ENCODE measurements at places on chromosomes 7 and 10.

DNA sequence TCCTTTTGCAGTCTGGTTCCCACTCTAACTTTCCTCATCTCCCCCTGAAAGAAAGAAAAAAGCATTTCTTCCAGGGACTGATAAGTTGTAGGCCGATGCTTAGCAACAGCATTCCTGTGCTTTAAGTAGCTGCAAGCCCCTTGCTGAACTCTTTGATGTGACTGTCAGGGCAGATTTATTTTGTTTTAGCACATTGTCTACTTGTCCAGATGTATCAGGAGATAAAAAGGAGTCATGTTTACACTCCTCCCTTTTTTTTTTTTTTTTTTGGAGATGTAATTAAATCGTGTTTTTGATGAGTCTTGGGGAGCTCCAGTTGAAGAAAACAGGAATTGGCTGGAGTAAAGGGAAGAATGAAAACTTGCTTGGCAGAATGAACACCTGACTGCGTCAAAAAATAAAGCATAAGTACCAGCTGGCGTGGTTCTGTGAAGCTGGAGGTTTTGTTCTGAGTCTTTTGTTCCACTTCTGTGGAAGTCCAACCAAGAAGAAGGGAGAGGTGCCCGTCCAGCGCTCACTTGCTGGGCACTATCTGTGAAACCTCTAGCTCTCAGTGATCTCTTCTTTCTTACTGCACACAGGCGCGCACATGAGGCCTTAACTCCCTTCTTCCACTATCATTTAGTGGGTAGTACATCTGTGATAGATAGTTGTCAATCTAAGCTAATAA lies 871.7 kb downstream of the LRMDA start:
- no peak for DNase-seq

GRCh38 chr10:29617880-29618340 lies 16.9 kb downstream of the SVIL start:
- no peak for DNase-seq

GRCh38 chr10:17066000-17066399 lies 63.6 kb downstream of the CUBN start:
- DNase-seq = no peak

DNA sequence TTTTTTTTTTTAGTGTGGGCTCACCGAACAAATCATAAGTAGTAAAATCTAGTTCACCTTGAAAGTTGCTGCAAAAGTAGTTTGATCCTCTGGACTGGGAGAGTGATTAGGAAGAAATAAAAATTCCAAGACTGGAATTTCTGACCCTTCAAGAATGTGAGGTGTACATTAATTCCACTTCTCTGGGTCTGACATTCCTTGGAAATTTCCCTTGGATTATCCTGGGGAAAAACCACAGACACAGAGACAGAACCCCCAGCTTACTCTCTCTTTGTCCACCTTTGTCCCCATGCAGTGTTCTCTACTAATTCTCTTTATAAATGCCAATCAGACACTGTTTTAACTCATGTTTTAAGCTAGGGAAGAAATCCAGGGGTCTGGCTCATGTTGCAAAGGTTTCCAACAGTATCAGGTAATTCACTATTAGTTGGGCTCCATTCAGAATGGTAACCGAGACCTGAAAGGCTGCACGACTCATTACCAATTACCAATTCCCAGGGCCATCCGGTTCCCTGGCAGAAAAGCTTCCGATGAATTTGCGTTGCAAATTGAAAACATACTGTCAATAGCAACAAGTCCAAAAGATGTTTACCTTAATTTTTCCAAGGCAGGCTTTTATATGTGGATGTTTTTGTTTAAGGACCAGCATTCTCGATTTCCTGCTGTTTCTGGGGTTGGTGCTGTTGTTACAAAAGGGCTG lies 86.3 kb downstream of the BAMBI start:
- no peak for DNase-seq

DNA sequence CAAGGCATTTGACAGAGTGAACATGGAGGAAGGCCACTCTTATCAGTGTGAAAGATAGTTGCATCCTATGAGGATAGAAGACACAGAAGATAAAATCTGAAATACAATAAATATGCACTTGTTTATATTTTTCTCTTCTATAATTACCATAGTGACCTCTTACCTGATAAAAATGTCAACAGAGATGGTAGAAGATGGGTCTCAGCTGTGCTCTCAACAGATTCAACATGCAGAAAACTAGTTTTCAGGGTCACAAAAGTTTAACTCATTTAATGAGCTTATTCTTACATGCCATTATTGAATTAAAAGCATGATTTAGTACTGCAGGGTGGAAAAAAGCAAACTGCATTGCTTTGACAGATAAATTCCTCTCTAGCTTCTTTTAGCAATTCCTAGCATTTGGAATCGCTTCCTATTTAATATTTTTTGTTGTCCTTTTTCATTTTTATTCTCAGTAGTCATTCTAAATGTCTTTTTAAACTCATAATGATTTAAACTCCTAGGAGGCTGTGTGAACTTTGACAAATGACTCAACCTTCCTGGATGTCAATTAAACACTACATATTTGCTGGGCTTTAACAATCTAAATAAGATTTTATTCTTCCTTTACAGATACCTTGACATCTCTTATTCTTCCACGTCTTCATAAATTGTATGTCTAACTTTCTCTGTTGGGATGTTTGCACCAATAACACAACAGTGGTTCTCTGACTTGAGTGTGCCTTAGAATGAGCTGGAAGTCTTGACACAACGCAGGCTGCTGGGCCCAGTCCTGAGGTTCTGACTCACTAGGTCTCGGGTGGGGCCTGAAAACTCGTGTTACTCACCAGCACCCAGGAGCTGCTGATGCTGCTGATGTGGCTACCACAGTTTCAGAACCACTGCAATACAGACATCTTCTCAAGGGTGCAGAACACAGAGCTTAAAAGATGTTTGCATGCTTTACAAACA lies 565.5 kb upstream of the IGFBP3 start:
- no peak for DNase-seq

DNA sequence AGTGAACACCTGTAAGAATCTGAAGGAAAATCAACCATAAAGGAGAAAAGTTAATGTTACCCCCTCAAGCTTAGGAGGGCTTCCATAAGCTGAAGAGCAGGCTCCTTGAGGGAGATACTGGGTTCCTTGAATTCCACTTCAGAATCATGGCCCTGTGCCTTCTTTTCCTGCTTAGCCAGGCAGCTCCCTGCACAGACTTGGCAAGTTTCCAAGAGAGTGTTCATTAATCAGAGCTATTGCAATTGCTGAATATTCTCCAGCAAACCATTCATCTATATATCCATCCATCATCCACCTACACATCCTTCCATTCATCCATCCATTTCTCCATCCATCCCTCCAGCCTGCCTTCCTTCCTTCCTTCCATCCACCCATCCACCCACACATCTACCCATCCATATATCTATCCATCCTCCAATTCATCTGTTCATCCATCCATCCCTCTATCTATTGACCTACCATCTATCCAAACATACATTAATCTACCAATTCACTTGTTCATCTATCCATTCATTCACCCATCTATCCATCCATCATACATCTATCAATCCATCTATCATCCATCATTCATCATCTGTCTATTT lies 574.4 kb downstream of the PTPRN2 start:
- DNase-seq = peak; percentile 22

GRCh38 chr10:123187781-123188180 lies 33.6 kb downstream of the BUB3 start:
- no peak for DNase-seq

DNA sequence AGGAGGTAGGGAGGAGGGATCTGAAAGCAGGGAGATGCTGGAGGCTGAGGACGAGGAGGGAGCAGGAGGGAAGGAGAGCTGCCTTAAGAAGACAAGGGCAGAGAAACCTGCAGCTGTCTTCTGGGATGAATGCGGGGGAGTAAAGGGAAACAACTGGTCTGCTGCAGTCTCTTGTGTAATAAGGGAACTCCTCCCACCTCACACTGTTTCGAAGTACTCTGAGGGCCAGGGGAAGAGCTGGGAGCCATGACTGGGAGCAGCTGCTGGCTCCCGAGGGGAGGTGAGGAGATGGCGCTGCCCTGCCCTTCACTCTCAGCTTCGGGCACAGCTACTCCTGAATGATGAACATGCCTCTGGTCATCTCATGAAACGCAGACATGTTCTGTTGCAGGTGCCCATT lies 65.1 kb downstream of the CLEC2L start:
- DNase-seq = no peak

DNA sequence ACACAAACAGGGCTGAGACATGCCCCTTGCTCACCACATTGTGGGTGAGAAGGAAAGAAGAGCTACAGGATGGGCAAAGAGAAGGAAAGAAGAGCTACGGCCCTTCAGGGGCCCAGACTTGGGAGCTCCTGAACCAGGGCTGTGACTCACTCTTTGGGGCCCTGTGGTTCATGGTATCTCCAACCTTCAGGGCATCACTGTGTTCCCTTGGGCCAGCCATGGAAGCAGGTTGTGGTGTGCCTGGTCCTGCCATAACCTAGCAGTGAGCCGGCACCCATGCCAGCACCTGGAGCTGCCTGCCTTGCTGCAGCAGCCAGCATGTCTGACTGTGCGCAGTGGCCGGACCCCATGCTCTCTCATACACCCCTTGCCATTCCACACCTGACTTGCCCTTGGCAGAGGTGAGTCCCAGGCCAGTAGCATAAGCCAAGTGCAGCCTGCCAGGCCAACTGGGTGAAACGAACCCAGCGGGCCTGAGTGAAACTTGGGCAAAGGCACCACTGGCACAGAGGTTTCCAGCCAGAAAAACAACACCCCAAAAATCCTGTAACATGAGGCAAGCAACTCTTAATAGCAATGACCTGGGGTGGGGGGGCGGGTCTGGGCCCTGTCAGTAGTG lies 89.0 kb upstream of the CACUL1 start:
- DNase-seq = no peak

DNA sequence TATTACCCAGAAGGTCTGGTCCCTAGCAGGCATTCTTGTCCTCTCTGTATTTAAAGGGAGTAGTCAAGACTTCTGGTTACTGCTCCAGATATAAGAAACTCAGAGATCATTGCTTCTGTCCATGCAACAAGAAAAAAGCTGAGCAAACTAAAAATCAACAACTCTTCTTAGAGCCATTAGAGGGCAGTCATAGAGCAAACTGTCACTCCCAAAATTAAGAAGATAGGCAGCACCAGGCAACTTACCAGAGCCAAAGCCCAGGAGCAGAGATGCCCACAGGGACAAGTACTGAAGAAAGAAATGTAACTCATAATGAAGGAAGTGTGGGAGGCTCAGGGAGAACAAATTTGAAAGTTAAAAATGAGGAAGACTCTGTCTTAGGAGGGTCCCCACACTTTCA lies 472.9 kb upstream of the COBL start:
- peak; percentile 54 for DNase-seq

DNA sequence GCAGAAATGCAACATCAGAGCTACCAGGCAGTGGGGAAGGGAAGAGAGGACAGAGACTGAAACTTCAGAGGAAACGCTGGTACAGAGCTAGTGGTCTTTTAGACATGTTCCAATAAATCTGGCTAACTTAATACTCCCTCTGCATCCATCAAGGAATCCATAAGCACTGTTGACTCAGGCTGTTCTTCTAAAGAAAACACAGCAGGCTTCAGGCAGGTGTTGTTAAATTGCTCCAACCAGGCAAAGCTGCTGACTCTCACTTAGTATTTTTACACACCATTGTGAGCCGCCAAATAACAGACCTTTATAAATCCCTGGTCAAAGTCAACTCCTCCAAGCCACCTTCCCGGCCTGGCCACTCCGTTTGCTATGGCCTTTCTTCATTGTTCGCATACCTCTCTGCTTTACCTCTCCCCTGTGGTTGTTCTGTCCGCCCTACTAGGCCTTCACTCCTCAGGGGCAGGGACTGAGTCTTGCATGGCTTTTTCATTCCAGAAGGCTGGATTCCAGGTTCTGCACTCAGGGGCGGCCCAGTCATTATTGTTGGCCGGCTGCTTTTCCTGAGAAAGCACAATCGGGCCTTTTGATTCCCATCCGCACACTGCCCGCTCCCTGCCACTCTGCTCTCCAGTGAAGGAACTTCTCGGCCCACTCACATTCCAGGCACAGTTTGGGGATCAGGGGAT lies 18.4 kb downstream of the CREB3L2 start:
- DNase-seq = no peak

DNA sequence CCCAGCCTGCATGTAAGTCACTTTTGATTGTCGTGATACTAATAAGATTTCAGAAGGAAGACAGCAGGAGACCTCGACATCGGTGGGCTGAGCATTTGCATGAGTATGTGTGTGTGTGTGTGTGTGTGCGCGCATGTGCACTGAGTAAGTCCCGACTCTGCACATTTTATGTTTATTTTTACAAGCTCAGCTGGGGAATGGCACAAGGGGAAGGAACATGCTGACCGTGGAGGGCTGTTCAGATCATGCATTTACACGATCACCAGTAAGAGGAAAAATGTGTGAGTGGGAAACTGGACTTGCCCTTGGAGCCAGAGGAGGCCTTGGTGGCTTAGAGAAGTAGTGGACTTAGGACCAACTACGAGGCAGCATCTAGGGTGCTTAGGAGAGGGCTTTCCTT lies 41.3 kb downstream of the IL2RA start:
- DNase-seq = no peak

GRCh38 chr7:43702974-43703373 lies 26.3 kb downstream of the COA1 start:
- DNase-seq = no peak

- no peak for DNase-seq
These were observed 98.8 kb downstream of the ADK start for GRCh38 chr10:74249865-74250264.

- no peak for DNase-seq
These were observed 78.0 kb upstream of the DYNC1I1 start for GRCh38 chr7:95694334-95694733.

GRCh38 chr10:110485541-110485940 lies 12.2 kb upstream of the DUSP5 start:
- no peak for DNase-seq

- peak; percentile 0 for DNase-seq
These were observed 731.5 kb downstream of the PARD3 start for GRCh38 chr10:34083567-34083966.

Data from NCI-H524 (cell line).